ENCODE measurements at places on chromosomes 16 and 17.

DNA sequence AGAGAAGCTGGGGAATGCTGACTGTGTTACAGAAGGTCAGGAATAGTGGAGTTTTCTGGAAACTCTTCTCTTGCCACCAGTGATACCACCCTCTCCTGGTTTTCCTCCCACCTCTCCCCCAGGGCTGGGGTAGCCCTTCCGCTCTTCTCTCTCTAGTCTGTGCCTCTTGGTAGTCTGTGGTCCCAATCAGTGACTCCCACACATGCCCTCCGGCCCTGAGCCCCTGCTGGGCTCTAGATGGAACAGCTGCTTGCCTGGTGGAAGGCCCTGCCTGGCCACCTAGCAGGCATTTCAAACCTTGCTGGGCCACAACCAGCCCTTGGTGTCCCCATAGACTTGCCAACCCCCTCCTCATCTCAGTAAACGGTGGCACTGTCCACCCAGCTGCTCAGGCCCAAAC is 15.2 kb upstream of the MTSS2 start:
- DNase-seq, result no peak

GRCh38 chr17:40615068-40615840 is 32.4 kb downstream of the SMARCE1 start:
- DNase-seq, result no peak

DNA sequence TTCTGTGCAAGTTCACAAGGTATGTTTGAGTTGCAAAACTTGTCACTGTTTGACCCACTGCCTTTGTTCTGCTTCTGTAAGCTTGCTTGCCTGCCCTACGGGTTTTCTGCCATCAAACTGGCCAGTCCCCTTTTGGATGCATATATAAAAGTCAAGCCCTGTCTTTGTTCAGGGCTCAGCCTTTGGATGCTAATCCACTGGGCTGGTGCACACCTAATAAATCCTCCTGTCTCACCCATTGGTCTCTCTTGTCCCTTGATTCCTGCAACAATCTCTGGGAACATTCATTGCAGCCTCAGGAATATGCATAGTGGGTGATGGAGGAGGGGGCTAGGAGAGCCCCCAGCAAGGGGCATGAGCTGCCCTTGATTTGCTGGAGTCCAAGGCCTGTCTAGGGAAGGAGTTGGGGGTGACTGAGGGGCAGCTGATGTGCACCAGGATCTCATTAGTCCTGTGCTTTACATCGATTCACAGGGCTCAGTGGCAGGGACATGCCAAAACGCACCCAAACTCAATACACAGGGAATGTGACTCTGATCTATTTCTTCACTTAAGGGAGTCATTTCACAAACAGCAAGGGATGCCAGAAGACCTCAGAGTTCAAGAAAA is 225.4 kb upstream of the NLRP1 start:
- DNase-seq, result no peak

GRCh38 chr17:17805575-17805974 is 31.2 kb downstream of the SREBF1 start:
- no peak for DNase-seq

- DNase-seq, result peak; percentile 41
Measured at GRCh38 chr17:58330997-58331814, 2.6 kb upstream of the TSPOAP1 start.

DNA sequence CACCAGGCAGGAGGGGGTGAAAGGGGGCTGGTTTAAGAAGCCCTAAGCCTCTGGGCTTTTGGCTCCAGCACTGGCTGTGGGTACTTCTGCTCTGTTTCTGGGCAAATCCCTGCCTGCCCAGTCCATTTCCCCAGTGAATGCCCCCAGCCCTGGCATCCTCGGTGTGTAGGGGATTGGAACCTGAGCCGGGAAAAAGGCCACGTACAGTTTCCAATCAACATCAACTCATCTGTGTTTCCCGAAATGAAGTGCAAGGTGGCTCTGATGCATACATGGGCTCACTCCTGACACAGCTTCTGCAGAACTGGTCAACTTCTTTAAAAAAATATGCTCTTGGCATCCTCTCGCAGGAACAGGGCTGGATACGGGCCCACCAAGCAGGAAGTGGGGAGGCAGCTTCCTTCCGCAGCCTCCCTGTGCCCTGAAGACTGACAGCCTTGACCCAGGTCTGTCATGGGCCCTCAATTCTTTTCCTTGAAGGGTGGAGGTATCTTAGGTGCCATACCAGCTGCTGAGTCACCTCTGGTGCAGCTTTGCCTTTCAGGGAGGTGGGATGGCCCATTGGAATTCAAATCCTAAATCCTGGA is 73.3 kb downstream of the N4BP1 start:
- DNase-seq, result peak; percentile 38

GRCh38 chr16:48632137-48632774 is 22.3 kb upstream of the N4BP1 start:
- no peak for DNase-seq

DNA sequence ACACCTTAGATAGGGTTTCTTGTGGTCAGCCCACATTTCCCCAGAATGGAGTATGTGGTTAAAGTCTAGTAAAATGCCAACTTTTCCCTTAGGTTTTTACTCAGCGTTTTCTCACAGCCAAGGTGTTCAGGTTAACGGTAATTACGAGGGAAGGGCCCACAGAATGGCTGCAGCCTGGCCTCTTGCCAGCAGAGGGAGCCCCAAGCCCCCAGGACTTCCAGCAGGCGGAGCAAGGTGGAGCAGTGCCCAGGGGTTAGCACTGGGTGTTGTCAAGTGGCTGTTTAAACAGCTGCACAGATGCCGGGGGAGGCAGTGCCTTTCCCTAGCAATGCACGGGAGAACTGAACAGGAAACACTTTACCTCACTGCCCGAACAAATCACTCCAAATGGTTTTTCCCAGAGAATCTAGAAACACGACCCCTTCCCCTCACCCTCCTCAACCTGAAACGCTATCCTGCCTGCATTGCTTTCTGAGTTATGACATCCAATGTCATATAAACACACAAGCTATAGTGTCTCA is 6.6 kb downstream of the PHB1 start:
- DNase-seq, result peak; percentile 82

- DNase-seq, result peak; percentile 76
Measured at GRCh38 chr16:64910356-64910755, 211.5 kb downstream of the CDH11 start.

- DNase-seq, result peak; percentile 38
Measured at GRCh38 chr16:28326881-28327610, 34.7 kb downstream of the SBK1 start.

- peak; percentile 52 for DNase-seq
Measured at GRCh38 chr17:37826497-37827430, 81.9 kb upstream of the HNF1B start.

DNA sequence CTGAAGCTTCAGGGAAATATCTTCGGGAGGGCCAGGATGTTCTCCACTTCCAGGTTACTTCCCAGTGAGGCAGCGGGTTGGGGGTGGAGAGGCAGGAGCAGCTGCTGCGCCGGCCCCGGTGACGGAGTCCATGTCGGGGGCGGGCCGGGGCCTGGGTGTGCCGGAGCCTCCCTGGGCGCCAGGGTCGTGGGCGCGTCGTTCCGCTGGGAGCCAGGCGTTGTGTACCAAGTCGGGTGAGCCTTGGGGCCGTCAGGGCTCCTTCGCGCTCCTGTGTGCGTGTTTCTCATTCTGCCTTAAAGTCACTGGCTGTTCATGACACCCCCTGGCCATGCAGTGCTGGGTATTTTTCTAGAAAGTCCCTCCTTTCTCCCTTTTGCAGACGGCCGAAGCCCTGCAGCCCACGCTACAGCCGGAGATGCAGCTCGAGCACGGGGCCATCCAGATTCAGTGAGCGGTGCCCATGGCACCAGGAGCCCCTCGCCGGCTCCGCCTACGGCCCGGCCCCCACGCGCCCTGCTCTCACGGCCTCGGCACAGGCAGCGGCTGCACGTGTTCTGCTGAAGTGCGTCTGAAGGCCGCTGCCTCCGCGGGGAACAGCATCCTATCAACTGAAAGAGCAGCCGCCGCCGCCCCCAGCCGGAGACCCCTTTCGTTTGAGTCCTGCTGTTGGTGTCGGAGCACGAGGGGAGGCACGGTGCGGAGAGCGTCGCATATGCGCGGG is 125.1 kb downstream of the BANP start:
- DNase-seq, result no peak

DNA sequence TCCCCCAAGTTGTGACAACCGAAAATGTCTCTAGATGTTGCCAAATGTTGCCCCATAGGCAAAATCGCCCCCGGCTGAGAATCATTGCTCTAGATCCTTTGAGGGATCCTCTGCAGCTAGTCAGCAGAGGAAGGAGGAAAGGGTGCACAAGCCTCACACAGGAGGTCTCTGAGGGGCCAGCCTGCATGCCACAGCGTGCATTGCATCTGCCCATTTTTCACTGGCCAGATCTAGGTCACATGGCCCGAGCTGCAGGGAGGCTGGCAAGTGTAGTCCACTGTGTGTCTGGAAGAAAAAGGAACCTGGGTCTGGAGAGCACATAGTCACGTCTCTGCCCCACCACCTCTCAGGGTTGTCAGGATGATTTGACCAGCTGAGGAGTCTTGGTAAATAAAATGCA is 138.2 kb downstream of the CCT6B start:
- no peak for DNase-seq

DNA sequence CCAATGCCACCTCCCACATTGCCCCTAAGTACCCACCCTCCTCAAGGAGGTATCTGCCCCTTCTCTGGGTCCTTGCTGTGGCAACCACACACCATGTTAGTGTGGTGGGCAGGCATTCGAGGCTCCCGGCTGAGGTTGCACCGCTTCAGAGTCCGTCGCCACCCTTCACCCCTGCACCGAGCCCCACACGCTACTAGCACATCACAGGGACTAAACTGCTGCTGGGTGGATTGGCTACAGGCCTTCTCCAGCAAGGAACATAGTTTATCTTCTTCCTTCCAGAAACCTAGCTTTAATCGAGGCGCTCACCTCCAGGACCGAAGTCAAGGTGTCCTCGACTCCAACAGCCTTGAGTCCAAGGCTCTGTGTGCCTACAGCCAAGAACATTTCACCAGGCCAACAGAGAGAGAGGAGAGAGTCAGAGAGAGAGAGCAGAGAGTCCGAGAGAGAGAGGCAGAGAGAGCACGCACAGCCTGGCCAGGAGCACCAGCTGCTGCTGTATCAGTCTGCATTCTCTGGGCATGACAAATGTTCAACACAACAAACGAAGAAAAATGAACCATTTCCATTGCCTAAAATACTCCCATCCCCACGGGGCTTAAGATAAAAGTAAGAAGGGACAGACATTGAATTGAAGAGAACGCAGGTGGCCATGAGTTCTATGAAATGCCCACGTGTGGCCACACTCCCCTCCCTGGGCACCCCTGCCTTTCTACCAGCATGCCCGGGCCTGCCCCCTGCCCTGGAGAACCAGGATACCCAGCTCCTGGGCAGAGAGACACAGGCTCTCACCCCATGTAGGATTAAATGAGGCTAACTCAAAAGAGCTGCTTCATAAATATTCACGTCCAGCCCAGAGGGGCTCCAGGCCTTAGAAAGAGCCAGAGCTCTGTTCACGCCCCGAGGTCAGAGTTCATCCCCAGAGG is 94.9 kb downstream of the RBFOX3 start:
- DNase-seq, result peak; percentile 31

- DNase-seq, result no peak
Measured at GRCh38 chr17:58228679-58229078, 9.6 kb upstream of the MKS1 start.

GRCh38 chr17:60730273-60730672 is 52.6 kb downstream of the BCAS3 start:
- DNase-seq, result no peak

- DNase-seq, result peak; percentile 97
Measured at GRCh38 chr16:66741169-66741900, 10.1 kb downstream of the DYNC1LI2 start.

DNA sequence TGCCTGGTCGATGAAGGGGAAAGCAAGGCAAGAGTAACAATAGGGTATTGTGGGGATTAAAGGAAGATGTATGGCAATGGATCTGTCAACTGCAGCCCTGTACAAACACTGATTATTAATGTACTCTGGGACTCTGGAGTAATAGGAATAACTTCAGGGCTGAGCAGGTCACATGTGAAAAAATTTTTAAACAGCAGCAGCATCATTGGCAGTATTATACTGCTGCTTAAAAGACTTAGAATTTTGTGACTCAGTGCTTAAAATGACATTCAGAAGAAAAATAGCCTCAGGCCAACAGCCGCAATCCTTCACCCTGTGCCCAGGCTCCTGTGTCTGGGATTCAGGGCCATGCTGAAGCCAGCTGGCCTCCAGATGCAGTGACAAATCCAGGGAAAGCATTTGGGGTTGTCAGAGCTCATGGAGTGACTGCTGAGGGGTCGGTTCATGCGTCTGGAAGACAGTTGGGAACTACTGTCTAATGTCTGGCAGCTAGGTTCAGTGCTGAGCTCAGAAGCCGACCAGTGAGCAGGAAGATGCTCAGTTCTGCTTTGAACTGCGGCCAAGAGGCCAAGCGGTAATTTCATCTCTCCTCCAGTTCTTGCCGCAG is 22.2 kb downstream of the TEX2 start:
- peak; percentile 91 for DNase-seq

GRCh38 chr16:49108611-49109010 is 173.0 kb downstream of the CBLN1 start:
- no peak for DNase-seq

DNA sequence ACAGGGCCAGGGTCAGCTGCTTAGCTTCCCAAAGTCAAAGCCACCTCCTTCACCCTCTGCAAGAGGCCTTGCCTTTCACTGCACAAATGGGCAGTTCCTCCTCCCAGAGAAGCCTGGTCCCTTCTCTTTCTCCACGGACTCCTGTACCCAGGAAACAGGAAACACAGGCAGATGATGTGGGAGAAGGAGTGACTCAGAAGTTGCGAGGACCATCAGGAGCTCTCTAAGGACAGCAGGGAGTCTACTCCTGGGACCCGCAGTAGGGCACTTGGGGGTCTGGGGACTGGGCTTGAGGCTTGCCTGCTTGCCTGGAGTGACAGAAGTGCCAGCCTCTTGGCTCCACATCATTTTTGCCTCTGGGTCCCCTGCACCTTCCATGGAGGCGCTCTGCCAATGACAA is 47.4 kb upstream of the KSR1 start:
- DNase-seq, result no peak

DNA sequence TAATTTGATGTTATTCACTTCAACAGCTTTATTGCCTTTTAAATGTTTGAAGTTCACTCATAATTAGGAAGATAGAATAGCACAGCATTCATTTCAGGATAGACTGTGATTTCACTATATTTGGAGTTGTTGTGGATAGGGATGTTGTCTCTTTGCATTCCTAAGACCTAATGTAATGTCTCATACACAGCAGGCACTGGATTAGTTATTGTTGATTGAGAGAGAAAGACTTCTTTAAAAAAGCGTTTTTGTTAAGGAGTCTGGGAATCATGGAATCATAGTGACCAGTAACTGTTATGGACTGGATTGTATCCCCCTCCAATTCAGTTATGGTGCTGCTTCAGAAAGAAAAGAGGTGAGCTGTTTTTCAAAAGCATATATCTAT is 122.0 kb downstream of the USP22 start:
- peak; percentile 35 for DNase-seq

GRCh38 chr17:31269036-31269577 is 27.9 kb downstream of the OMG start:
- no peak for DNase-seq

GRCh38 chr16:8589900-8590688 is at the start of gene TMEM114:
Gene TMEM114, minus strand, starts transcription at chr16:8590511. Its CDS starts 673 bp downstream, at chr16:8589838.
- DNase-seq, result no peak

DNA sequence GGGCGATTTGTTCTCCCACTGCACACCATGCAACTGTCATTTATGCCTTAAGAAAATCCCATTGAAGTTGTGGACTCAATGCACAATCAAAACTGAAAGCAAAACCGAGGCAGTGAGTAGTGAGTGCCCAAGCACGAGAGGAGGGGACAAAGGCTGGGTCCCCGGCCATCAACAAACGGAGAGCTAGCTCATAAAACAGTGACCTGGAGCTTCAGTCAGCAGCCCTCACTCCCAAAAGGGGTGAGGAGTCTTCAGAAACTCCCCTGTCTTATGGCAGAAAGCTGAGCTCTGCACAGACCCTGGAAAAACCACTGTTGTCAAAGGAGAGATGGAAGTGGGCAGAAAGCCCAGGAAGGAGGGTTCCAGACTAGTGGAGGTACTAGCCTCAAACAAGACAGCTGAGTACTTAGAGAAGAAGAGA is 96.9 kb downstream of the ADCY9 start:
- peak; percentile 43 for DNase-seq

Measured in muscle of leg (tissue), 16 donors.